Activated CD8-positive, alpha-beta memory T cell treated with anti-CD3 and anti-CD28 coated beads for 24 hours (primary cell): ENCODE measurements at places on chromosomes 16 and 17.

DNA sequence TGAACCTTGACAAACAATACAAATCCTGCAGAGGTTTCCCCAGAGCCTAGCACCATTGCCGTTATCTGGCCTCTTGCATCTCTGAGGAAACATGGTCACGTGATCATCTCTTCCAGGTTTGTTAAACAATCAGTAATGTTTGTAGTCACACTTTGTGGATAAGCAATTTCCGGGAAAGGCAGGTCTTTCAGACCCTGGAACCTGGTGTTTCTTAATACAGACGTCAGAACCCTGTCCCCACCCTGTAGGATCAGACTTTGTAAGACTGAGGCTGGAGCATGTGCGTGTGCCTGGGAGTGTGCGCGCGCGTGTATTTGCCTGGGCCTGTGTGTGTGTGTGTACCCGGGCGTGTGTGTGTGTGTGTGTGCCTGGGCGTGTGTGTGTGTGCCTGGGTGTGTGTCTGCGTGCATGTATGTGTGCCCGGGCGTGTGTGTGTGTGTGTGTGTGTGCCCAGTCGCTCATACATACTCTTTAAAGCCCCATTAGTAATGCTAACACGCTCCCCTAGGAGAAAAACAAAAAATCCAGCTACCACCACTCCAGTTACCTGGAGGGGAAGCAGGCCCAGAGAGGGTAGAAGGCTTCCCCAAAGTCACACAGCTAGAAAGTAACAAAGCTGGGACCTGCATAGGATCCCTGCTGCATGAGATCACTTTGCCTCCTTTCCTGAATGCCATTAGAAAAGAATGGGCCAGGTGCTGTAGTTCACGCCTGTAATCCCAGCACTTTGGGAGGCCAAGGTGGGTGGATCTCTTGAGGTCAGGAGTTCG, 5.3 kb downstream of the CTNS start:
- no peak for DNase-seq

DNA sequence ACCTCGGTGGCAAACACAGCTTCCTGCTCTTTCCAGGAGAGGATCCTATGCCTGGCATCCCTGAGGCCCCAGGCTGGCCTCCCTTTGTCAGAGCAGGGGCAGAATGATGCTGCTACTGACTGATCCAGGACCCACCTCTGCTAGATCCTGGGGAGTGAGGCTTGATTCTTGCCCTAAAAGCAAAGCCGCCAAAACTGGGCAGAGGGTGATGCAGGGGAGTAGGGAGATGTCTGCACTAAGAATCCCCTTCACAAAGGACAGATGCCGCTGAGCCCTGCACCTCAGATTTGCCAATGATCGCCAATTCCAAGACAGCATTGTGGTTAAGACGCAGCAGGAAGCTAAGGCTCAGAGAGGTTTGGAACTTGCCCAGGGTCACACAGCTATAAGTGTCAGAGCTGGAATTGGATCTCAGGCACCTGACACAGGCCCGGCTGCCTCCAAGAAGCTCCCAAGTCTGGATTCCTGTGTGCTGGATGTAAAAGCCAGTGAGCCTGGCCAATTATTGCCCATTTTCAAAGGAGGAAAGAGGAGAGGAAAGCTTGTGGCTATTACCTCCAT, 60.7 kb upstream of the TNRC6C start:
- no peak for DNase-seq

DNA sequence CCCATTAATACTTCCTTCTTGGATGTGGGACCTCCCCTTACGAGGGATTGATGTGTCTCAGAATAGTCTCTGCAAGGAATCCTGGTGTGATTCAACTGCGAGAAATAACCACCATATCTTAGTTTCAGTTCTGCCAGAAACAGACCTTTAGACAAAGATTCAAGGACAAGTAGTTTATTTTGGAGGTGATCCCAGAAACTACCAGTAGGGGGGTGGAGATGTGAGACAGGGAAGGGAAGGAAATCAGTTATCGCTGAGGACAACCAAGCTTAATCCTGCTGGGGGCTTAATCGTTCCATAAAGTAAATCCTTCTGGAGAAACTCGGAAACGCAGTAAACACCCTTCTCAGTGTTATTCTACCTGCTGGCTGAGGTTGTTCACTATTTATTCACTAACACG, 5.0 kb upstream of the SDR42E1 start:
- no peak for DNase-seq

DNA sequence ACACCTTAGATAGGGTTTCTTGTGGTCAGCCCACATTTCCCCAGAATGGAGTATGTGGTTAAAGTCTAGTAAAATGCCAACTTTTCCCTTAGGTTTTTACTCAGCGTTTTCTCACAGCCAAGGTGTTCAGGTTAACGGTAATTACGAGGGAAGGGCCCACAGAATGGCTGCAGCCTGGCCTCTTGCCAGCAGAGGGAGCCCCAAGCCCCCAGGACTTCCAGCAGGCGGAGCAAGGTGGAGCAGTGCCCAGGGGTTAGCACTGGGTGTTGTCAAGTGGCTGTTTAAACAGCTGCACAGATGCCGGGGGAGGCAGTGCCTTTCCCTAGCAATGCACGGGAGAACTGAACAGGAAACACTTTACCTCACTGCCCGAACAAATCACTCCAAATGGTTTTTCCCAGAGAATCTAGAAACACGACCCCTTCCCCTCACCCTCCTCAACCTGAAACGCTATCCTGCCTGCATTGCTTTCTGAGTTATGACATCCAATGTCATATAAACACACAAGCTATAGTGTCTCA, 6.6 kb downstream of the PHB1 start:
- DNase-seq = peak; percentile 95
